ENCODE measurements at places on chromosomes 1 and 21. TPM values are rescaled to one million over a fixed set of nuclear protein-coding genes. Genes with fewer than 3 reads are reported as not detected.

DFFA gene
- total RNA-seq = 81.8 TPM

AADACL4 gene
- total RNA-seq = not detected

SLC35F3 gene
- total RNA-seq = 3.5 TPM

GRCh38 chr21:27796106-27796505 lies 829.2 kb upstream of the ADAMTS5 start:
- DNase-seq = no peak

GRCh38 chr1:169108863-169109560 lies 2.5 kb downstream of the ATP1B1 start:
- DNase-seq = peak; percentile 37

GRCh38 chr1:1808206-1808605 lies 29.9 kb upstream of the NADK start:
- no peak for DNase-seq

GRCh38 chr1:14845851-14846250 lies 247.4 kb downstream of the KAZN start:
- no peak for DNase-seq

- no peak for DNase-seq
Measured at GRCh38 chr1:229205854-229206253, 65.1 kb upstream of the RAB4A start.

DNA sequence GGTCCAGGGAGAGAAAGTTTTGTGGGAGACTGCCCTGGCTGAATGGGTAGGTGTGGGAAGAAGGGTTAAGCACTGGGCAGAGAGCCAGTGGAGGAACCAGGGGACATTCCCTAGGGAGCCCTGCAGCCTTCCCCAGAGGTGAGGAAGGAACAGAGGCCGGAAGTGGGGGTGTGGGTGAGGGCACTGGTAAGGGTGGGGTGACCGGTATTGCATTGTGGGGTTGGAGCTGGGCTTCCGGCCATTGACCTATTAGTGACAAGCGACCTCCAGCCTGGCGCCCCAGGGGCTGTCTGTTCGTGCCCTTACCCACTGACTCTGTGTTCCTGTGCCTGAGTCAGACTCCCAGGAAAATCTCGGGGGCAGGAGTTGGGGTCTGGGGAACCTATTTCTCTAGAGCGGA lies 3.5 kb upstream of the TSPAN1 start:
- no peak for DNase-seq

DNA sequence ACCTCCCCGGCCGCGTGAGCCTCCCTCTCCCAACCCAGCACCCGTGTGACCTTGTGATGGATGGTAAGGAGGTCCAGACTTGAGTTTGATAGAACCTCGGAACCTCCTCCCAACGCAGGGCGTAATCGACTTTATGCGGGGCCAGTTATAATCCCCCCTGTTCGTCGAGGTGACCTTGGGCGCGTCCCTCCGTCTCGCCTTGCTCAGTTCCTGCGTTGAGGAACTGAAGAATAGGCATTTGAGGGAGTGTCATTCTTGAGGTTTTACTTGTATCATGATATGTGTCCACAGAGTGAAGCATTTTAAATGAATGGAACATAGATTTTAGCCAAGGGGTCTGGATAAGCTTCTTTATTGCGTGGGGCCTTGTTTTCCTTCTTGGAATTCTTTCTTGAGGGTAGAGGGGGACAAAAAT lies 433 bp downstream of the TIMM17A start:
- DNase-seq = no peak

DNA sequence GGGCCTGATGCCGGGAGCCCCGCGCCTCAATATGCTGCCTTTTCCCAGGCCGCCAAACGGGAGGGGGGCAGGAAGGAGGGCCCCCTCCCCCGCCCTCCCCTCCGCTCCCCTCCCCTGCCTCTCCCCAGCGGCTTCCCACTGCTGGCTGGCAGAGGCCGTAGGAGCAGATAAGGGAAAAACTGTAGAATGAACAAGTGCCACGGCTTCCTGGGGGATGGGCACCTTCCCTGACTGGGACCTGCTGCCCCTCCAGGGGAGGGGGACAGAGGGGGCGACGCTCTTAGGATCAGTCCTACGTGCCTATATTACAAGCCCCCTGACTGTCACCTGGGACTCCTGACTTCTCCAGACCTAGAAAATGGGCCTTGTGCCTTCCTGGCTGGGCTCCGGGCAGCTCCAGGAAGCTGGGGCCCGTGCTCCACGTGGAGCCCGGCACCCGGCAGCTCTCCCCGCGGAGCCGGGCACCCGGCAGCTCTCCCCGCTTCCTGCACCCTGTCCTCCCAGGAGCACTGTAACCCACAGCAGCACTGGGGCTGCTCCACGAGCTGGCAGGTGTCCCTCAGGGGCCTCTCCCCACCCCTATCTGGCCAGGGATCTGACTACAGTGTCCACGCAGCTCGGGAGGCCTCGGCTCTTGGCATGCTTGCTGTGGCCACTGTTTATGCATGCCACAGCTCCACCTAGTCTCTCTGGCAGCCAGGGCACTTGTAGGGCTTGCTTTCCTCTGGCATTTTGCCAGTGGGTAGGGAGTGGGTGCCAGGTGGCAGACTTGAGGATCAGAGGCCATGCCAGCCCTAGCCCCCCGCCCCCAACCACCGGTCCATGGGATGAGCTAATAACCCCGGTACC lies 674 bp upstream of the HES5 start:
- DNase-seq = no peak

DNA sequence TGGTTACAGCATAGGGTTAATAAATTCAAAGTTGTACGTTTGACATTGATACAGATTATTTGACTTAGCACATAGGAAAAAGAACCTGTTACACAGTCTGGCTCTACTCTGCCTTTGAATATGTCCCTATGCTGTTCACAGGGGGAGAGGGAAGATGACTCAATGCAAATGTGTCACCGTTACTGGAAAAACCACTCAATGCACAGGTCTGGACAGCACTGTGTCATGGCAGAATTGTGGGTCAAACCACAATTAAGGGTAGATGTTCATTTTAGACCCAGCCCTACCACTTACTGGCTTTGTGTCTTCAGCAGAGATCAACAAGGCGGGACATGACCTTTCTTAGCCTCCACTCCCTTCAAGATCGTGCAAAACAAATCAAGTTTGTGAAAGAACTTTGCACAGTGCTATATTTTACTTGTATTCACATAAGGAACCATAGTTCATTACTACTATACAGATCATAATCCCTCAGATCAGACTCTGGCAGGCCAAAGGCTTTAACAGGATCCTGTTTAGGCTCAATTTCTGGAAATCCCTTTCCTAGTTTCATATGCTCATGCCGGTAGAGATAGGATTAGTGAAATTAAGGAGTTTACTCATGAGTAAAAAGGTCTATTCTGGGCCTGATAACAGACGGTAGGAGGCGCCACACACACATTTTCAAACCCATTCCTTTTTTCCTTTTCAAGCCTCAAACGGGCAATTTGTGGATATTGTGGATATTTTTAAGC lies 22.1 kb downstream of the EIF2D start:
- peak; percentile 85 for DNase-seq

DNA sequence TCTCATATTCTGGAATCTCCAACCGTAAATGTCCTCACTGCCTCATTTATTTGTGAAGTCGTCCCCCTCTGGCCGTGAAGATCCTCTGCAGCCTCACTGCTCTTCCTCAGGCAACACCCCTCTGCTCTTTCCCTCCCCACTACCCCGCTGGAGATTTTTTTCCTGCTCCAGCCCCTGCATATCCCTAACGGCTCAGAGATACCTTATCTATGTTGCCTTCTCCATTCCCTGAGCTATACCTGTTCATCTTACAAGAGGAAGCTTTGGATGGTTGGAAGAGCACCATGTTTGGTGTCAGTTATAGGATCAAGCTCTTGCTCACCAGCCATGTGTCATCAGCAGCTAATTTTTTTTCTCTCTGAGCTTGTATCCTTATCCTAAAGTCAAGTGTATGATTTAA lies 26.4 kb downstream of the LRRC8B start:
- DNase-seq = no peak

DNA sequence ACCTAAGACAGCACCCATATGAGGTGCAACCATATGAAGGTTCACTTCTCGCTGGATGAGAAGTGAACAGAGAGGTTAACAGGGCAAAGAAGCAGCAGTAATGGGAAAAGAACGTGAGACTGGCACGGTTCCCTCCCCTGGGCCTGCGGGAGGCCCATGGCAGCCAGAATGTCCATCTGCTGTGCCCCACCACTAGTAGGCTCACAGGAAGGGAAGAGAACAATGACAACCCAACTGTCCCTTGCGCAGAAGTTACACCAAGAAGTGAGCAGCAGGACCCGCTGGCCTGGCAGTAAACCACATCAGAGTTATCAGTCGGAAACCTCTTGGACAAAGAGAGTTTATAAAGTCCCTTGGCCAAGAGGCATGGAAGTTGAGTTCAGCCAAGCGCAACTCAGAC lies 11.3 kb downstream of the HIVEP3 start:
- DNase-seq = no peak

GRCh38 chr1:24362396-24362795 lies 43.2 kb downstream of the GRHL3 start:
- no peak for DNase-seq

GRCh38 chr1:13770743-13771142 lies 70.8 kb downstream of the PRDM2 start:
- DNase-seq = no peak

DNA sequence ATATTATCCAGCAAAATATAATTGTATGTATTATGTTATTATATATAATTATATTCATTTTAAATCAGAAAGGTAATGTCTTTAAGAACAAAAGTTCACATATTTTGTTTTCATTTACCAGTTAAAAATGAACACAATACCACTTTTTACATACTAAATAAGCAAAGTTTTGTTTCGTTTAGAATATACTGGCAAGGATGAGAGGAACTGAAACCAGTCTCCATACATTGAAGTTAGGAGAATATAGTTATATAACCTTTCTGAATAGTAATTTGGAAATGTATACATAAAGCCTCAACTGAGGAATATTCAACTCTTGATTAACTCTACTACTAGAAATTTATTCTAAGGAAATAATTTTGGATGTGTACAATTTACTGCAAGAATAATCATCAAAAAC lies 110.5 kb downstream of the ZNF644 start:
- DNase-seq = no peak

- no peak for DNase-seq
Measured at GRCh38 chr1:18970762-18971161, 14.3 kb upstream of the IFFO2 start.

- no peak for DNase-seq
Measured at GRCh38 chr1:228684607-228685006, 50.7 kb upstream of the RHOU start.

DNA sequence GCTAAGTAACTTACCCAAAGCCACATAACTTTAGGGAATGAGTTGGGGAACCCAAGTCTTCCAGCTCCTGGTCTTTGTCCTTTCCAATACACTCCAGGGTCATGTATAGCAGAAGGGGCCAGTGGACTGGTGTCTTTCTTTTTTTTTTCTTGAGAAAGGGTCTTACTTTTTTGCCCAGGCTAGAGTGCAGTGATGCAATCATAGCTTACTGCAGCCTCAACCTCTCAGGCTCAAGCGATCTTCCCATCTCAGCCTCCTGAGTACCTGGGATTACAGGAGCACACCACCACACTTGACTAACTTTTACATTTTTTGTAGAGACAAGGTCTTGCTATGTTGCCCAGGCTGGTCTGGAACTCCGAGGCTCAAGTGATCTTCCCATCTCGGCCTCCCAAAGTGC lies 12.2 kb downstream of the NAV1 start:
- no peak for DNase-seq

- no peak for DNase-seq
Measured at GRCh38 chr1:83802460-83803152, 196.3 kb downstream of the TTLL7 start.

- DNase-seq = no peak
Measured at GRCh38 chr1:19645411-19646251, 1.5 kb downstream of the NBL1 start.

DNA sequence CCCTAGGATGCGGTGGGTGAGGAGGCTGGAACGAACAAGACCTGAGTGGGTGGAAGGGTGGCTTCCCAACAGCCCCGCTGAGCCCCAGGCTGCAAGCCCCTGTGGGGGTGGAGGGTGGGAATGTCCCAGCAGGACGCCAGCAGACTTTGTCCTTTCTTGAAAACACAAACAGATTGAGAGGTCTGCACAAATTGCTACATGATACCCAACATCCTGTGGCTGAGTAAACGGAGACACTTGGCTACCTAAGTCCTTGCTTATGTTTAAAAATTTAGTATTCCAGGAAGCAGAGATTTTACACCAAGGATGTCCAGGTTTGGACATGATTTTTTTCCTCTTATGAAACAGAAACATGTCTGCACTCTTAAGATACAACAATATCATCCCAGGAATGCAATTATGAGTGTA lies 11.8 kb upstream of the F3 start:
- no peak for DNase-seq

DNA sequence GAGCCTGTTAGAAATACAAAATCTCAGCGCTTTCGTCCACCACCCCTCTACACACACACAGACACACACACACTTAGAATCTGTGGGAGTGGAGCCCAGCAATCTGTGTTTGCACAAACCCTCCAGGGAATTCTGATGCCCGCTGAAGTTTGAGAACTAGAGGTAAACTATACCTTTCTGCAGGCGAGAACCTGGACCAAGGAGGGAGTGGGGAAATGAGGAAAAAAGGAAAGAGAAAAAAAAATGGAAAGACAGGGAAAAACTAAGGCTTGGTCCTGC lies 468 bp upstream of the NIBAN1 start:
- no peak for DNase-seq
